ENCODE measurements at places on chromosomes 2 and 18. TPM values are rescaled to one million over a fixed set of nuclear protein-coding genes. Genes with fewer than 3 reads are reported as not detected.

GRCh38 chr2:141038341-141038740 lies 1092.5 kb downstream of the LRP1B start:
- no peak overlapping the region for H3K4me3 ChIP-seq
- no peaks in the 10 kb centered on the region for H3K4me1 ChIP-seq
- no peaks in the 10 kb centered on the region for H3K27me3 ChIP-seq
- H3K36me3 ChIP-seq, result no peaks in the 10 kb centered on the region
- no peak overlapping the region for H3K27ac ChIP-seq
- no peak for DNase-seq

- H3K4me3 ChIP-seq, result no peak overlapping the region
- H3K4me1 ChIP-seq, result no peaks in the 10 kb centered on the region
- no peaks in the 10 kb centered on the region for H3K27me3 ChIP-seq
- no peak overlapping the region for H3K27ac ChIP-seq
Measured at GRCh38 chr2:204655101-204655500, 109.8 kb downstream of the PARD3B start.

DNA sequence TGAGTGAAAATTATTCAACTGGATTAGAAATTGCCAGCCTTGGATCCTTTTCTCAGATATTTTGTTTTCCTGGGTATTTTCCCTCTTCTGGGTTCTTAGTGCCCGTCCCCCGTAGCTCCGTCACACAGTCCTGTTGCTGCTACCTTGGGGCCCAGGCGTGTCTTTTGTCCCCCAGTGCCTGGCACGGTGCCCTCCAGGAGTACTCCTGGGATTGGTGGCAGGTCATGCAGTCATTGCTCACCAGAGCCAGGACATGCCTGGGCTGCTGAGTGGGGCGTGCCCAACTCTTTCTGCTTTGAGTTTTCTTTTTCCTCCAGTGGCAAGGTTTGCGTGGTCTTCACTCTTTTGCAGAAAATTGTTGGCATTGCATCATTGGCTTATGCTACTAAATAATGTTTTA lies 275.2 kb downstream of the AGAP1 start:
- no peak for DNase-seq
- H3K27me3 ChIP-seq, result no peaks in the 10 kb centered on the region
- no peak overlapping the region for H3K4me3 ChIP-seq
- H3K27ac ChIP-seq, result no peak overlapping the region

GRCh38 chr18:42838546-42839145 lies 276.8 kb downstream of the RIT2 start:
- no peak for DNase-seq
- H3K27ac ChIP-seq, result no peak overlapping the region
- no peaks in the 10 kb centered on the region for H3K36me3 ChIP-seq
- H3K27me3 ChIP-seq, result no peaks in the 10 kb centered on the region
- no peaks in the 10 kb centered on the region for H3K4me1 ChIP-seq

- DNase-seq, result no peak
- H3K27ac ChIP-seq, result no peak overlapping the region
- no peak overlapping the region for H3K4me3 ChIP-seq
- H3K4me1 ChIP-seq, result no peaks in the 10 kb centered on the region
- no peaks in the 10 kb centered on the region for H3K27me3 ChIP-seq
Measured at GRCh38 chr2:241818229-241818942, 9.4 kb downstream of the NEU4 start.

Gene SF3B6
- 174 TPM for polyA plus RNA-seq

Gene COL4A3
- polyA plus RNA-seq, result 1.6 TPM

Gene LIPG
- polyA plus RNA-seq, result 36.9 TPM

GRCh38 chr18:29457316-29457889 lies 1280.5 kb upstream of the CDH2 start:
- no peaks in the 10 kb centered on the region for H3K36me3 ChIP-seq
- H3K4me3 ChIP-seq, result no peak overlapping the region
- H3K4me1 ChIP-seq, result no peaks in the 10 kb centered on the region
- DNase-seq, result no peak

Gene ONECUT2
- polyA plus RNA-seq, result 0.24 TPM

DNA sequence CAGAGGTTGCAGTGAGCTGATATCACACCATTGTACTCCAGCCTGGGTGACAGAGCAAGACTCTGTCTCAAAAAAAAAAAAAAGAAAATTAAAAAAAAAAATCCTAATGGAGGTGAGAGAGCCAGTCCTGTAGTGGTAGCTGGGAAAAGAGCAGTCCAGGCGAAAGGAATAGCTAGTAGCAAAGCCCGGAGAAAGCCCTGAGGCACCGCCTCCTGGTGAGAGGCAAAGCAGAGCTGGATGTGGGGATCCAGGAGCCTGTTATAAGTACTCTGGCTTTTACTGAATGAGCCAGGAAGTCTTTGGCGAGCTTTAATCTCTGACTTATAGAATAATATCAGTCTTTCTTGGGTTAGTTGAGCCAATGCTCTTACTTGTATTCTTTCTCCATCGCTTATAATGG lies 6.6 kb upstream of the KLHL23 start:
- no peaks in the 10 kb centered on the region for H3K27me3 ChIP-seq
- H3K27ac ChIP-seq, result no peak overlapping the region
- no peaks in the 10 kb centered on the region for H3K4me1 ChIP-seq
- no peak overlapping the region for H3K4me3 ChIP-seq
- no peak for DNase-seq
- no peaks in the 10 kb centered on the region for H3K36me3 ChIP-seq

GRCh38 chr2:70659551-70659950 lies 105.9 kb upstream of the TGFA start:
- H3K4me3 ChIP-seq, result no peak overlapping the region
- H3K27ac ChIP-seq, result no peak overlapping the region
- no peaks in the 10 kb centered on the region for H3K4me1 ChIP-seq
- peaks cover 3% of the 10 kb centered on the region for H3K27me3 ChIP-seq
- no peak for DNase-seq

Gene LINC00305
- polyA plus RNA-seq, result 1.5 TPM

DNA sequence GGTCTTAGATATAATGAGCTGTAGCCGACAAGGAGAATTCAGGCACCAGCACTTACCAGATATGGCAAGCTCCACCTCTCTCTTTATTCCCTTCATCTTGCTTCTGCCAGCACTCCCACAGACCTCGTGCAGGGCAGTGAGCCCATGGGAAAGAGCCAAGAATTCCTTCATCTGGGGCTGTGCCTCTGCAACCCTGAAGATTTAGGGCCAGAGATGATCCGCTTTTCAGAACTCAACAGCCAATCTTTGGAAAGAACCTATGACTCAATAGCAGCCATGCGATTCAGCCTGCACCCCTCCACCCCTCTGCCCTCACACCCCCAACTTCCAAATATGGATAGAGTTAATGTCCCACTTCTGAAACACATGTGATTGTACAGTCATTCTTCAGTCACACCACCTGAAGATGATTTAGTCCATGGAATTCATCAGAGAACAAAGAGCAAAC lies 533.7 kb upstream of the TNP1 start:
- H3K27me3 ChIP-seq, result no peaks in the 10 kb centered on the region
- DNase-seq, result peak; percentile 9
- H3K4me1 ChIP-seq, result no peaks in the 10 kb centered on the region
- no peaks in the 10 kb centered on the region for H3K36me3 ChIP-seq
- no peak overlapping the region for H3K4me3 ChIP-seq

Gene PFN4
- 1.7 TPM for polyA plus RNA-seq

Data from hepatocyte (in vitro differentiated cells).